Activated T-helper 1 cell treated with anti-CD3 and anti-CD28 coated beads, Interleukin-2, amount 50 U/mL, for 16 hours (primary cell): ENCODE measurements at places on chromosomes 7 and 10.

GRCh38 chr10:99569253-99569939 lies 36.7 kb downstream of the NKX2-3 start:
- DNase-seq: no peak

- no peak for DNase-seq
Observed at GRCh38 chr7:82114237-82114636, 329.3 kb downstream of the CACNA2D1 start.

DNA sequence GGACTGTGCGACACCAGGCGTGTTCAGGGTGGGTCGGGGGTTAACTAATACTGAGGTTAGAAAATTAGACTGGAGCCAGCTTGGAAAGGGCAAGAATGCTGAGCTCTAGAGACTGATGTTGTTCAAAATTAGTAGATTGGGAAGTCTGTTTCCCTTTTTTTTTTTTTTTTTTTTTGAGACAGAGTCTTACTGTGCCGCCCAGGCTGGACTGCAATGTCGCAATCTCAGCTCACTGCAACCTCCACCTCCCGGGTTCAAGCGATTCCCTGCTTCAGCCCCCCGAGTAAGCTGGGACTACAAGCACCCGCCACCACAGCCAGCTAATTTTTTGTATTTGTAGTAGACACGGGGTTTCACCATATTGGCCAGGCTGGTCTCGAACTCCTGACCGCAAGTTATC lies 2.7 kb upstream of the CPVL start:
- no peak for DNase-seq

GRCh38 chr7:106152313-106152665 lies 40.2 kb upstream of the SYPL1 start:
- no peak for DNase-seq

DNA sequence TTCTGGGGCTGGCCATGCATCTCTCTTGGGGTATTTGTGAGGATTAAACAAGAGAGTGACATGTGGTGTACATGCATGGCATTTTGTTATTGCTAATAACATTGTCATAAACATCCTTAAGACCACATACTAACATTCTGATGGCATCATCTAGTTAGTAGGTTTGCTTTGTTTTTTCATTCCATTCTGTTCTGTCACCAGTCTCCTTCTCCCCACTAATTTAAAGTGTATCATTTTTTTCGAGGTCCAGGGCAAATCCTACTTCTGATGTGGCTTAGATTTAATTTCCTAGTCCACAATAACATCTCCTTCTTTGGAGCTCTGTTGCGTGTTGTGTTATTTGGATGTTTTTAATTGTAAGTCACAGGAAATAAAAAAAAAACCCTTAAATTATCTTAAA lies 248.1 kb downstream of the LRMDA start:
- no peak for DNase-seq

GRCh38 chr7:47232751-47233412 lies 349.0 kb downstream of the TNS3 start:
- no peak for DNase-seq

DNA sequence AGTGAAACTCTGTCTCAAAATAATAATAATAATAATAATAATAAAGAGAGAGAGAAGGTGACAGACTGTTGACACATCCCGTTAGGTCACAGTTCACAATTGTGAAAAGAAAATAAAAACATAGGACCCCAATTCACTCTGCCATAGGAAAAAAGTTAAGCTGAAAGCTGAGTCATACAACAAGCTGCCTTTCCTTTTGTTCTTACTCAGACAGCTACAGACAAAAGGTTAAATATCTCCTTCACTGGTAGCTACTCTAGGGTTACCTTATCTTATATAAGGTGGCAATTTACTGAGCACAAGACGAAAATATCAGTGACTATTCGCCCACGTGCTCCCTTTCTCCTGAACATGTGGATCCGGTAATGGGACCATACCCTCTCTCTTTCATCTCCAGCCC lies 17.5 kb downstream of the TUBAL3 start:
- DNase-seq: no peak

GRCh38 chr7:43621729-43622448 lies 39.0 kb downstream of the STK17A start:
- DNase-seq: no peak

GRCh38 chr10:84221916-84222315 lies 3.4 kb downstream of the LRIT2 start:
- no peak for DNase-seq

DNA sequence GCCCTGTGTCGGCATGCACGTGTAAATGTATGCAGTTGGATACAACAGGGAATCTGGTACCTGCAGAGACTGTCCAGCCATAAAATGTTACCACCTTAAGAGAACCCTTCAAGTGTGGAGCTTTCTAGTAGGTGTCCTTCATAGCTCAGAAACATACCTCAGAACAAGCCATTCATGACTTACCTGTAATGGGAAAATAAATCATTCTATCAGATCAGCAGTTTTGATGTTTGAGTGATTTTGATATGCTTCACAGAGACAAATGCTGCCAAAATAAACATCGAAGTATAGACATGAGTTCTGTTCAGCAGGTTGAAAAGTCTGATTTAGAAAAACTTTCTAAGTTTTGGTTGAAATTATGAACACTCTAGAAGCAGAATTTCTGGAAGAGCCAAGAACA lies 33.5 kb upstream of the UMAD1 start:
- no peak for DNase-seq

- no peak for DNase-seq
Observed at GRCh38 chr10:48233559-48234005, 40.9 kb downstream of the FRMPD2 start.

DNA sequence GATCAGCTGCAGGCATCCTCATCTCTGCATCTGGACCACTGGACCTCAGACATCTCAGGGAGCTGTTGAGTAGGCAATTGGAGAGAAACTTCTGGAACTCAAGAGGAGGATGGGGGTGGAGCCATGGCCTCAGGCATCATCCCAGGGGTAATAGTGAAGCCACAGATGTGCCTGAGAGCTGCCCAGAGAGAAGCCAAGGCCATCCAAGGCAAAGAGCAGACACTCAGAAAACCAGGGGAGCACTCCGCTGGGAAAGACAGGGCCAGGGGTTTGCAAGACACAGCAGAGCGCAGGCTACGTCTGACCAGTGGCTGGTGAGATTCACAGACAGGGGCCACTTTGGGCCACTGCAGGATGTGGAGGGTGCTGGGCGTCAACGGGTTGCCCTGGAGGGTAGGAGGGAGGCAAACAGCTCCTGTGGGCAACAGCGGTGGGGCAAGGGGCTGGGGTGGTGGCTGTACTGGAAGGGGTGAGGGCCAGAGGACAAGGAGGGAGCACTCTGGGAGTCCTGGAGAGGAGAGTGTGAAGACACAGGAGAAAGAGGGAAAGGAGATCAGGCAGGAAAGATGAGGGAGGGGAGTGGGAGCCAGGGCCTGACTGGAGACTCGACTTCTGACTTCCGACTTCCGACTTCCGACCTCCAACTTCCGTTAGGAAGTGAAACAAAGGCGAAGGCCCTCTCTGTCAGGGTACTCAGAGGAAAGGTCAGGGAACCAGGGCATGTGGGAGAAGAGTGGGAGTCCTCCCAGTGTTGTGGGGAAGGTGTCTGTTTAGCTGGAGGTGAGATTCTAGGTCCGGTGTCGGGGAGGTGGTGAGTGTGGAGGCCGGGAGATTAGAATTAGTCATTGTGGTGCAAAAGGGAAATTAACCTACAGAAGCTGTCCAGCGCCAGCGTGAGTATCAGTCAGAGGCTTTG lies 69.7 kb upstream of the ANTXRL start:
- DNase-seq: no peak

DNA sequence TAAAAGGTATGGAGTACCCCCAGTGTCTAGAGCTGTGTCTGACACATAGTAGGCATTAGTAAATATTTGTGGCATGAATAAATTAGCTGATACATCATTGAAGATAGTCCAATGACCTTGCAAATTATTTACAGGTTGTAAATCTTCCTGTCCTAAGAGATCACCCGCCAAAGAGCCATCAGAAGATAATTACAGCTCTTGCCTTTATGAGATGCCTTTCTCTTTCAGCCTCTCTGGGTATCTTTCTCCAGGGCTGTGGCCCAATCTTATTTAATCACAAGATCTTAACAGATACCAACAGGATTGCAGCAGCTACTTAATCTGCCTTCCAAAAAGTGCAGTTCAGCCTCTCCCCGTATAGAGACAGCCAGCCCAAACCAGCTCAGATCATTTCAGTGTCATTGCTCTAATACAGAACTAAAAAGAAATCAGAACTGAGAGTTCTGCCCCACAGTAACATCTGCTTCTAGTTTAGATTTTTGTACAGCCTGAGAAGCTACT lies 41.5 kb downstream of the MYOF start:
- DNase-seq: no peak

DNA sequence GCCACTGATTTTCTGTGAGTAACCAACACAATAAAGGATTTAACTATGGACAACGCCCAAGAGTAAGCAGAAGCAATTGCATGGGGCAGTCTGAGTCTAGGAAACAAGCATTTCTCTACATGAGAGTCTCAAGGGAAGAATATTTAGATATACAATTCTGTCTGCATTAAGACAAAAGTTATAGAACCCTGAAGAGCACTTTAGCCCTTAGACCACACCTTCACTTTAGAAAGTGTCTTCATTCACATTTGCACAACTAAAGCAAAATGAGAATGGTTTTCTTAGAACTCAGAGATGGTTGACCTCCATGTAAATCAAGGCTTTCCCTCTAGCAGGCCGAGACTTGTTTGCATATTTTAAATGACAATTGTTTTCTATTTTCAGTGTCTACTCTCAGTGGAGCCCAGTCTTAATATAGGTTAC lies 25.5 kb upstream of the TRIM24 start:
- no peak for DNase-seq

DNA sequence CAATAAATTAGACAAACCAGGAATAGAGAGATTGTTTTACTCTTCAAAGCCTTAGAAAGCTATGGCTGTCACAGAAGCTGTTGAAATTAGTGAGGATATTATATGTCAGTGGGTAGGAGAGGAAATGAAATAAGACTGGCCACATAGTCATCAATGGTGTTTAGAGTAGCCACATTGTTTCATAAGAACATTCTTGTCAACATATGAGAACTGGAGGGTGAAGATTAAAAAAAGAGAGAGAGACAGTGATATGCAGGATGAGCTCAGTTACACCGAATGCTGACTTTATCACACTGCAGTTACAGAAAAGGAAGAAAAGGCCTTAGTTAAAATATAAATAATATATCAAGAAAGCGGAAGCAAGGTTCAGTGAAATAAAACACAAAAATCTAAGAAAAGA lies 412.0 kb downstream of the CNTNAP2 start:
- DNase-seq: no peak

DNA sequence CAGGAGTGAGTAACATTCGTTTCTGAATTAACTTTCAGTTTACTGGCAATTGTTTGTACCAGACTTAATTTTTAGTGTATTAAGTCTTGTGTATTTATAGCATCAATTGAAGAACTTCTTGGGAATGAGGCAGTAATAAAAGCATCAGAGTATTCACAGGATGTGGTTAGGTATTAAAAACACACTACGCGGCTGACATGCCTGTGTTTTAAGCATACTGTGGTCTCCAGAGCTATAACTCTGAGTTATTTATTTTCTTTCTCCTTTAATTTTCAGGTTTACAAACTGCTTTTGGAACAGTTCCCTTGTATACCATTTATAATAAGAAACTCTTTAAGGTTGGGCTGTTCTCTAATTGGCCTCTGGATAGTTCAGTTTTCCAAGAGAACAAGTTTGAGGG lies 626.1 kb upstream of the NRG3 start:
- no peak for DNase-seq

- no peak for DNase-seq
Observed at GRCh38 chr7:140389445-140389844, 8.9 kb downstream of the SLC37A3 start.

DNA sequence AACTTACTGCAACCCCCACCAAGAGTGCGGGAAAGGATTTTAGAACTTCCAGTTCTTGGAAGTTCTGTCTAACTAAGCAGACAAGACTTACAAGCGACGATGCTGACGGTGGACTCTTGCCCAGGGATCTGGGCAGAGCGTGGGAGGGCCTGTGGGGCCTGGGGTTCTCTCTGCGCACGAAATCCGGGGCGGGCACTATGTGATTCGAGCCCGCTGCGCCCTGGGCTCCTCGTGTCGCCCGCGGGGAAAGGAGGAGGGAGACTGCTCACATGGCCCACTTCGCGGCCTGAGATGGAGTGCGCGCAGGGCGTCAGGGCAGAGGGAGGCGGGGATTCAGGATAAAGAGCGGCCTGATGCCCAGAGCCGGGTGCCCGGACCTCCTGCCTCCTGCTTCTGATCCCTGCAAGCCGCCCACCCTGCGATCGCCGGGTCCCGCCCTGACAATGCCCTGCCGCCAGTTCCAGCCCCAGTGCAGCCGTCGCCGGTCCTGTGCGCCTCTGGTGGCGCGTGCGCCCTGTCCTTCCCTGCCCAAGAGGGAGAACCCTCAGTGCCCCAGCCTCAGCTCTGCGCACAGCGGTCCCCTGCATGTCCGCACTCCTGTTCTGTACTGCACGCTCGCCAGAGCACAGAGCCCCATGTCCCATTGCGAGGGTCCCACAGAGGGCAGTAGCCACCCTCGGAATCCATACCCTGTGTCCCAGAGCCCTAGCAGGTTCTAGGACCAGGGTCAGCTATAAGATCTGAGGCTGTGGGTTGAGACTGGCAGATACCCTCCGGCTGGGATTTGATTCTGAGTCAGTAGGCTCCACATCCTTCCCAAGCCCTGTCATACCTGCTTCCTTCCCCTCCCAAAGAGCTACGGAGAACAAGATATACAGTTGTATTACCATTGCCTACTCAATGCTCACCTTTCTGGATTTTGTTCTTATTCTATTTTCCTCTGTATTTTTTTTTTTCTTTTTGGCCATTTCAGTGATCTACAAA lies 99.4 kb upstream of the TMEM106B start:
- DNase-seq: no peak

- DNase-seq: no peak
Observed at GRCh38 chr10:118818621-118819221, 64.0 kb upstream of the CACUL1 start.

DNA sequence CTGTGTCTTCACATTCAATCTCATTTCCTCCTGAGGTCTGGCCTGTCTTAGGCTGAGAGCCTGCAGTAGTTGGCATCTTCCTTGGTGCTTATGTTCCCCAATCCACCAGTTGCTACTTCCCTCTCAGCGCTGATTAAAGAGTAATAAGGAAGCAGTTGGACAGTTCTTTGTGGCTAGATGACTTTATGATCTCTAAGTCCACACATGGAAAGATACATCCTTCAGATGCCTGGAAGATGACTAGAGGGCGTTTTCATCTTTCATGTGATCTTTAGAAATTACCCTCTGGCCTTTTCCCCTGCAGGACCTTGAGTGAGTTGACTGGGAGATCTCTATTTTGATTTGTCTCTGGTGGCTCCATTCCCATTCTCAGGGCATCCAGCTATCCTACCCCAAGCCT lies 204.5 kb downstream of the GRM3 start:
- DNase-seq: no peak

- DNase-seq: no peak
Observed at GRCh38 chr10:1523221-1523620, 214.1 kb downstream of the ADARB2 start.

DNA sequence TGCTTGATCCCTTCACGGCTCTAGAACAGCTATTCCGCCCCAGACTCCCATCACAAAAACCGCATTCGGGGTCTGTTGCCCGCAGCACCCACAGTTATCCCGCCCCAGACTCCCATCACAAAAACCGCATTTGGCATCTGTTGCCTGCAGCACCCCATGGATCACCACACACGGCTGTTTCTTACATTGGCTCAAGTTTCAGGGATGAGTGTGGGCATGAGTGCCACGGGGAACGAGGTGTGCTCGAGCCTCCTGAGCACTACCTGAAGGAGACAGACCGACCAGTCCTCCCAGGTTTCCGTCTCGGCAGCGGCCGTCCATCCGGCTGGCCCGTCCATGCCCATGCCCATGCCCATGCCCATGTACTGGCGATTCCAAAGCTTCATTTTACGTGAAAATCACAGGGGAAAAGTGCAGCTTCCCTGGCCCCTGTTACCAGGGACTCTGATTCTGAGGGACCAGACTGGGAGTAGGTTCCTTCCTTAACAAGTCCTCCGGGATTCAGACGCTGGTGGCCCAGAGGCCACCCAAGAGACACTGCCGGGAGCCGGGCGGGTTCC lies 66.4 kb upstream of the INSIG1 start:
- DNase-seq: no peak
